ENCODE measurements at places on chromosomes 6 and 20.

- no peak for DNase-seq
These were observed 156.9 kb downstream of the VEGFA start for GRCh38 chr6:43926634-43927531.

GRCh38 chr6:157036245-157036711 lies 259.1 kb downstream of the ARID1B start:
- no peak for DNase-seq

DNA sequence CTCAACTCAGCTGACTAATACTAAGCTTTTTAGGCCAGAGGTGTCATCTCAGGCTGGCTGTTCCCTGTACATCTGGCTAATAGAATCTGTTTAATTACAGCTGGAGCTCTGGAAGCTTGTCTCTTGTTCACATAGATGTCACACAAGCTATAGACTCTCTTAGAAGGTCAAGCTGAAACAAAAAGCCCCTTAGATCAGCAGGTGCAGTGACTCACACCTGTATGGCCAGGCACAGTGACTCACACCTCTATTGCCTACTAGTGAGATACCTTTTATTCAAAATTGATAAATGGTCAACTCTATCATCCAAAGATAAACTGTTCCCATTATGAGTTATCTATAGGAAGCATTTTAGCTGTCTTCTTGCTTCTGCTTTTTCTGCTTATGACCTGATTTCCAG lies 29.9 kb upstream of the MTHFD1L start:
- DNase-seq: no peak

GRCh38 chr20:824916-825315 lies 8.6 kb upstream of the FAM110A start:
- no peak for DNase-seq

DNA sequence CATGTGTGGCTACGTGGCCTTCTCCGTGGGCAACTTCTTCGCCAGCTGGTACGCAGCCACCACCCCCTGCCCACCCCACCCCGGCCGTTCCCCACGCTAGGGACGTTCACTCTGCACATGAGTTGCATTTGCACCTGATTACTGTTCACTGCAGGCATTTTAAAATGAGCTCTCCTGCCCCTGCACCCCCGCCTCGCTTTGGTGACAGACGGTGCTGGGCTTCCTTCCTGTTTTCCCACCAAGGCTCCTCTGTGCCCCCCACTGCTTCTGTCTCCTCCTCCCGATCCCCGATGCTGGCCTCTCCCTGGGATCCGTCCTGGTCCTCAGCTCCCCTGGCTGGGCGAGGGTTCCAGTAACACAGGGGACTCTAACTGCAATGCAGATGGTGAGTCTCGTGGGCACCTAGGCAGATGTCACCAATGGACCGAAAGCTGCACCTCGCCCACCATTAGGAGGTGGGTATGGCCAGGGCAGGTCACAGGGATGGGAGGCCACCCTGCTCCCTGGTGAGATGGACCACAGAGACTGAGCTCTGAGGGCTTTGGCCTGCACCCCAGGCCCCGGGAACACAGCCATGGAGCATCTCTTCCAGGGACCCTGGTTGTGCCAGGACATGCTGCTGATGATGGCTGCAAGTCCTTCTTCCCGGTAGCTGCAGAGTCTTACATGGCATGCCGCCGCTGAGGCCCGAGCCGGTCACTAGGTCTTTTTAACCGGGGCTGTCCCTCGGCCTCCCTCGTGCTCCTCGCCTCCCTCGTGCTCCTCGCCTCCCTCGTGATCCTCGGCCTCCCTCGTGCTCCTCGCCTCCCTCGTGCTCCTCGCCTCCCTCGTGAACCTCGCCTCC lies 3.8 kb downstream of the UNC93A start:
- DNase-seq: no peak

DNA sequence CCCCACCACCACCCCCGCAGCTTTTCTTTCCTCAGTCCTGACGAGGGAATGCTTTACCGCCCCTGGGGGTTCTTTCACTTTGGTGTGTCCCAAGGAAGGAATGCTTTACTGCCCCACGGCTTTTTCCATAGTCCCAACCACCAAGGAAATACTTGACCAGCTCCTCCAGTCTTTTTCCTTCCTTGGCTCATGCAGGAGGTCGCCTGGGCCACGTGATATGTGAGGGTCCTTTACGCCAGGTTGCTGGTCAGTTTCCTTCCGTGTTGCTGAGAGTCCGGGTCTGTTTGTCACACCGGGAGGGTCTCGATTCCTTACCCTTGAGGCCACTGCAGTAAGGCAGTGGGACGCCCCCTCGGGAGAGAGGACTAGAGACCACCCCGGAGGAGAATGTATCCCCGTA lies 58.9 kb upstream of the CDH4 start:
- no peak for DNase-seq

- DNase-seq: no peak
These were observed 496.8 kb upstream of the JAG1 start for GRCh38 chr20:11170565-11170964.

- DNase-seq: no peak
These were observed 956.1 kb downstream of the PHF3 start for GRCh38 chr6:64591676-64592036.

- DNase-seq: no peak
These were observed 186.1 kb downstream of the TASP1 start for GRCh38 chr20:13452470-13453124.

DNA sequence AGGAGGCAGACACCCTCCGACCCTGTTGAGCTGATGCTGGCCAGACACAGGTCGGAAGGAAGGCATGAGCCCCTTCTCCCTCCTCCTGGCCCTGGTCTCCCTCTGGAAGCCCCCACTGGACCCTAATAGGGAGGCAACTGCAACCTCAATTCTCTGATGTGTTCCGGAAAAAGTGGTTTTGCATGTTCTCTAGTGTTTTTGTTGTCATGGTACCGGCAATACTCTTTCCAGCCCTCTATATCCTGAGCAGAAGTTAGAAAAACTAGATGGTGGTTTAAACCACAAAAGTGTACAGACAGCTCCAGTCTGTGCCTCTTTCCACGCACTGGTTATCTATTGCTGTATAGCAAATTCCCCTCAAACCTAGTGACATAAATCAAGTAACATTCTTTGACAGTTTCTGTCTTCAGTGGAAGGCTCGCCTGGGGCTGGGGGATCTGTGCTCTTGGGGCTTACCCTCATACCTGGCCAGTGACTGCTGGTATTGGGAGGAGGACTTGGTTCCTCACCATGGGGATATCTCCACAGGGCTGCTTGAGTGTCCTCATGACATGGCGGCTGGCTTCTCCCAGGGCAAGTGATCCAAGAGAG lies 37.0 kb downstream of the SYTL3 start:
- no peak for DNase-seq

- no peak for DNase-seq
These were observed 14.9 kb downstream of the FGD2 start for GRCh38 chr6:37020381-37020780.

DNA sequence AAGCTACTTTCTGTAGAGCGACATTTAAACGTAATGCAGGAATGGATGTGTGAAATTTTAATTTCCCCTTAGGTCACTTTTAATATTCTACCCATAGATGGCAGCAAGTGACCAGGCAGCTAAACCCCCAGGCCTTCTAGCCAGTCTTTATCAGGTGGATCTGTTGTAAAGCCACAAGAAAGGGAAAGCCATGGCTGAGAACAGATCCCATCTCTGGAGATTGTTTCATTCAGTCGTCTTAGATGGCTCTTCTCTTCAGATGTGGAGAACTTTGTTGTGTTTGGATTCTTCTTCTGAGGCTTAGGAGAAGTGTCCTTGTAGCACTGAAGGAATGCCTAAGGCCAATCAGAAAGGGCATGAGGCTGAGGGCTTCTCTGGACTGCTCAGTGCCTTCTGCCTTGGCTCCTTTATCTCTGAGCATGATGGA lies 15.8 kb upstream of the RNF182 start:
- no peak for DNase-seq

DNA sequence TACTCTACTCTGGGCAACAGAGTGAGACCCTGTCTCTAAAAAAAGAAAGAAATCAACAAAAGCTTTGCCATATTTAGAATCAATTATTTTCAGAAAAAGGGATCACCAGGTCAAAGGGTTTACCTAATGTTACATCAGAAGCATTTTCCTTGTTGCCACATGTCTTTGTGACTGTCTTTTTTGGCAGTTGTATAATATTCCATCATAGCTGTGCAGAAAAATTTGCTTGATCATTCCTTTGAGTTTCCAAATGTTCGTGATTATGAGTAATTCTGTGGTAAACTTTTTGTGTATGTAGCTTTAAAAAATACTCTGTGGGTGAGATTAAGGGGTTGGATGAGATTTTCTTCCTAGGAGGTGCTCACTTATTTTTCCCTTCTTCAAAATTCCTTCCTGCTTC lies 26.4 kb downstream of the PNPLA1 start:
- DNase-seq: no peak

DNA sequence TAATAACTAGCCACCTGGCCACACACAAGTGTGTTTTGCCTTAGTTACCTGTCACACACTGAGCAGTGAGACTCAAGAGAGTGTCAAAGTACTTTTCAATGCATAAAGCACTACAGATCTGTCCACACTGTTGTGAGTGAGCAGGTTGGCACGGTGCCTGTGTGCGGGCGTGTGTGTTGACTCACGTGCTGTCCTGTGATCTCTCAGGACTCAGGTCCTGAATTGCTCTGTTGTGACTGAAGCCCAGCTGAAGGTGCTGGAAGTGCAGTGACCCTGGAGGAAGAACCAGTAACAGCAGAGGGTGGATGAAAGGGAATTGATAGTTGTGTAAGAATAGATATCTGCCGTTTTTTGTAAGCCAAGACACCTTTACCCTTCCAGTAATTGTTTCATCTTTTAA lies 18.3 kb downstream of the SLC16A10 start:
- no peak for DNase-seq

DNA sequence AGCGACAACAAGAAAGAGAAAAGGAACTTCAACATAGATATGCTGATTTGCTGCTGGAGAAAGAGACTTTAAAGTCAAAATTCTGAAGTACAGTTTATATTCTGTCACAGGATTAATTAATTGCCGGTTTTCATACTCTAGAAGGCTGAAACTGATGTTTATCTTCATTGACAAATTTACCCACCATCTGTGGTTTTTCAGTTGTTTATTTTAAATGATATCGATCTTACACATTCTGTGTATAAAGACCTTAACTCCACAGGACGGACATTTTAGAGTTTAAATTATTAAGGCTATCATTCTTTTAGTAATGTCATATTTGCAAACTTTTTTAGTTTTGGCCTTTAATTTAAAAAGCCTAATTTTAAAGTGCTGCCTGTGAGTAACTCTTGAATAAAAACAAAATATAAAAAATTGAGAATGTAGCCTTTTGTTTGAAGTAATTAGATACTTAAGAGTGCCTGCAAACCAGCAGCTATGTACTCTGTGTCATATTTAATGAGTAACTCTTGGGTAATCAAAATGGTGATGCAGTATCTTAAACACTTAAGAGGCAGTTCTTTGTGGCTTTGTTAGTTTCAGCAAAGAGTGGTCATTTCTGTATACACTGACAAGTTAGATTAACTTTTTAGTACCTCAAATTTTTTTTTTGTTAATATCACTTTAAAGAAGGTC lies 59.3 kb downstream of the CDC5L start:
- DNase-seq: no peak

- no peak for DNase-seq
These were observed 399 bp upstream of the REPS1 start for GRCh38 chr6:138988469-138988834.

GRCh38 chr20:1943275-1944002 lies 48.2 kb downstream of the SIRPA start:
- no peak for DNase-seq

- no peak for DNase-seq
These were observed 23.1 kb downstream of the FBXL4 start for GRCh38 chr6:98924647-98925046.

- DNase-seq: no peak
These were observed 13.4 kb downstream of the C6orf58 start for GRCh38 chr6:127590344-127590743.

DNA sequence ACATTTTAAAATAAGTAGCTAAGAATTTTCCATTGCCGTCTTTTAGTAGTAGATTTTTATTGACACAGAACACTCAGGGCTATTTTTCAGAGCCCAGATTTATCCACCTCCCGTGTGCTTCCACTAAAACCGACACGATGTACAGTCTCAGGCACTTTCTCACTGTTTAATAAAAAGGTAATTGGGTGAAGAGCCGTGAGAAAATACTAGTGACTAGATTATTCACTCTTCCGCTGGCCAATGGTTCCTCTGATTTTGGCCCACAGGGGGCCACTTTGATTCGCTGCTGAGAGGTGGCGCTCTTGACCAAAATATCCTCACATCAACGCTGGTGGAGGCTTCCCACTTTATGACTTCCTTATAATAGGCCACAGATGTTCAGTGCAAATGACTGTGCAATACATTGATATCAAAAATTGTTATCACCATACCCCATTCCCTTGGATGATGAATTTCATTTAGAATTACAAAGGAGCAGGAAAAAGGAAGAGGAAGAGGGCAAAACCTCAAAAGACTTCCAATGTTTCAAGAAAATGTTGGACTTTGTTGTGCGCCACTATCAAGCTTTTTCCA lies 12.3 kb upstream of the HDDC2 start:
- DNase-seq: no peak

- no peak for DNase-seq
These were observed 154.9 kb downstream of the SOX4 start for GRCh38 chr6:21748343-21749056.

GRCh38 chr6:51725155-51725554 lies 362.3 kb downstream of the PKHD1 start:
- DNase-seq: no peak

DNA sequence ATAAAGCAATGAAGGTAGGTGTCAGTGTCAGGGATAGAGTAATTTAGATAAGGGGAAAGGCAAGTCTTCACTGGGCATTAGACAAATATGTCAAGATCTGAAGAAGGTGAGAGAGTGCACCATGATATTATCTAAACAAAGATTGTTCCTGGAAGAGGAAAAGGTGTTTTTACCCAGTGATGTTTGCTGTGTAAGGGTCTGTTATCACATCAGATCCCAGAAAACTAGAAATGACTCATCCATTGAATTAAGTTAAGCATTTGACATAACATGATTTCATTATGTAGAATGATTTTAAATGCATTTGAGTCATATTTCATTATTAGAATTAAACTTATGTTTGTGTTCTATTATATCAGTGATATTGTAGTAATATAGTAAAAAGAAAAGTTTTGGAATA lies 1279.5 kb upstream of the CITED2 start:
- no peak for DNase-seq

DNA sequence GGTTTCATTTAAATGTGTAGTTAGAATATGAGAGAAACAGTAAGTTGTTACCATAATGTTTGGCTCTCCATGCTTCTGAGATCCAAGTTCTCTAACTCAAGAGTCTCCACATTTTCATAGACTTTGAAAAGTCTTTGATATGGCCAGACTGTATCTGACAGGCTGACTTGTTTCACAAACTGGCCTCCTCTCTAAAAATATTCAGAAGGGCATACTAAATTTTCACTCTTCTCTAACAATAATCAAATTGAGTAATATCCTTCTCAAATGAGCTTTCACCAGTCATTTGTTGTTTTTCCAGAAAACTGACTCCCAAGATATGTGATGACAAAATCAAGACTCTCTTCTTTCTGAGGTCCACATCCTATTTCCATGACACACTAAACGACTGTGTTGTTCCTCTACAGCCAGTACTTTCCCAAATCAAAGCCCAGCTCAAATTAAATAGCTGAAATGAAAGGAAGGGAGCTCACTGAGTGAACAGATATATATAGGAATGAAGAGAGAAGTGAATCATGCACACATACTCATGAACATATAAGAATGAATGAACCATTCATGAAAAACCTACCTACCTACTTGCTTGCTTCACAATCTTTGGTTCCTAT lies 15.1 kb downstream of the HIVEP2 start:
- no peak for DNase-seq
